Suppressor macrophage treated with lipopolysaccharide for 1 hour (primary cell): ENCODE measurements at places on chromosomes 6 and 20.

DNA sequence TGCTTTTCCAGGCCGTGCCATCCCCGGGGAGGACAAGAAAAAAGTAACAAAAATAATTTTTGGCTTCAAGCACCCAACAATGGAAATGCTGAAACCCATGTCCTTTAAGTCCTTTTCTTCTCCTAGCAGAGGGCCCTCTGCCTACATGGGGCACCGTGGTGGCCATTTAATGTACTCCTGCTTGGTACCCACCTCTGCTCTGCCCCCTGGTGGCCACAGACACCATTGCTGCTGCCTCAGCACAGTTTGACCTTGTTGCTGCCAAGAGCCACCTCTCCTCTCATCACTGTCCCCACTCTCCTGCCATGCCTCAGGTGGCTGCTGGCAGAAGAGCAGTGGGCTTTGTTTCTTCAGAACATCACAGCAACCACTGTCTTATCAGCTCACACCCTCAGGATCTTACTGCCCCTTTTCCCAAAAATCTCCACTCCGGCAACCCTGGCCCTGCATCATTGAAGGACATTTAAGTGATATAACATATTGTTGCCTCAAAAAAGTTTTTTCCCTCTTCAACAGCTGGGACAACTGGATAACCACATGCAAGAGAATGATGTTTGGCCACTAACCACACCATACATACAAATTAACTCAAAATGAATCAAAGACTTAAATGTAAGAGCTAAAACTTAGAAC, 12.9 kb upstream of the ARMC2 start:
- DNase-seq = peak; percentile 92

- DNase-seq = no peak
These were observed 1.5 kb downstream of the LAMA4 start for GRCh38 chr6:112252571-112253497.

- no peak for DNase-seq
These were observed 78.3 kb downstream of the FOXO3 start for GRCh38 chr6:108638993-108639392.

DNA sequence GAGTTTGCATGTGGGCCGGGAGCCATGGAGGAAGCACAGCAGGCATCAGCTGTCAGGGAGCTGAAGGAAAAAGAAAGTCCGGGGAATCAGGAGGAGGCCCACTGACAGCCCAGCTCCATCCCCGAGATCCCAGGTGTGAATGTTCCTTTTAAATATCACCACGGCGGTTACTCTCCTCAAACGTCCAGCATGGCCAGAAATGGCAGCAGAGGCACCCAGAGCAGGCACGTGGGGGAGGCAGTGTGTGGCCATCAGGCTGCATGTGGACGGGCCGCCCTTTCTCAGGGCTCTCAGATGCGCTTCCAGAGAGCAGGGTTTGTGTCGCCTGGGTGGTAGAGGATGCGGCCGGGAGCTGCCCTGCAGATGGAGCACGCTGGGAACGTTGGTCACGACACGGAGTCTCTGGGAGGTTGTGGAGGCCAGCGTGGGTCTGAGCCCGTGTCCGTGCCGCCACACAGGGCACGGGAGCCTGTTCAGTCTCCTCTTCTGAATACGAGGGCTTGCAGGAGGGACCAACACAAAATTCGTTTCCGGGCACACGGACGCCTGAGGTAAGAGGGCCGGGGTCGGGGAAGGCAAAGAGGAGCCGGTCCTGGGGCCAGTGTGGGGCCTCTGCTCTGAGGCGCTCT, 45.3 kb upstream of the DACT2 start:
- no peak for DNase-seq

- DNase-seq = no peak
These were observed at the start of gene PXDC1 for GRCh38 chr6:3751077-3751729. Gene PXDC1 (minus strand): TSS chr6:3751713. CDS start chr6:3751531, 182 bp downstream.

GRCh38 chr6:136720045-136720770, 72.1 kb downstream of the MAP3K5 start:
- peak; percentile 69 for DNase-seq

DNA sequence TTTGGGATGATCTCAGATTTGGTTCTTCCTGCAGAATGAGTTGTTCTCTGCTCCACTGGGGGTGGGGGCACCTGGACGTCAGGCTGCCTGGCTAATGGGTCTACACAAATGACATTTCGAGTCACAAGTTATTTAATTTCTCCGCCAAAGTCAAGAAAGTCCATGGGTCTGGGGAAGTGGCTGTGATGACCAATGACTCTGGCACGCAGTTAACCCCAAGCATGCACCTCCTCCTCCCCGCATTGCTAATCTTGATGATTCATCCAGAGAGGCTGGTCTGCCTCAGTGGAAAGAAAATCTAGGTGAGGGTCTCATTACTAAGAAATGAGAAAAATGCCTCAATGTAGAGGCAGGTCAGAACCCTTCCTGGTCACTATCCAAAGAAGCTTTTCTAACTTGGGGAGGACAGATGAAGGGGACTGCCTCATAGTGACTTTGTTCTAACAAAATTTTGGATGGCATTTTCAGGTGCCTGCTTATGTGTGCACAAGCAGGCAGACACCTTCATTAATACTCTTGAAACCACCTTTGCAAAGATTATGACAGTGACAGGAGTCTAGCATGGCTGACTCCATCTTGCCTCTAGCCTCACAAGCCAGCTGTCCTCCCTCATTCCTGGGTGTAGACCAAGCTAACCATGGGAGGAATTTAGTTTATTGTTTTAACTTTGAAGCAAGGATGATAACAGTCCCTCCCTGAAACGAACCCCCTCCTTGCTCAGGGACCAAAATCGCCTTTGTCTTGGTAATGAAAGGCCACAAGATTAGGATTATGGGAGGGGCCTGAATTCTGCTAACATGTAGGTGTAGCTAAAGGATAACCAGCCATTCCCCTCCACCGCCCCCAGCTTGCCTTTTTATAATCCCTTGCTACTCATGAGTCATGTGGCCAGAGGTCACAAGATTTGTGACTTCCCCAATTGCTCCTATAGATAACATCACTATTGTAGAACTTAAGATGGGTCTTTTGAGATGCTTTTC, 98.6 kb upstream of the MRPS10 start:
- peak; percentile 89 for DNase-seq

GRCh38 chr6:108741331-108741989, 106.8 kb upstream of the ARMC2 start:
- DNase-seq = no peak

DNA sequence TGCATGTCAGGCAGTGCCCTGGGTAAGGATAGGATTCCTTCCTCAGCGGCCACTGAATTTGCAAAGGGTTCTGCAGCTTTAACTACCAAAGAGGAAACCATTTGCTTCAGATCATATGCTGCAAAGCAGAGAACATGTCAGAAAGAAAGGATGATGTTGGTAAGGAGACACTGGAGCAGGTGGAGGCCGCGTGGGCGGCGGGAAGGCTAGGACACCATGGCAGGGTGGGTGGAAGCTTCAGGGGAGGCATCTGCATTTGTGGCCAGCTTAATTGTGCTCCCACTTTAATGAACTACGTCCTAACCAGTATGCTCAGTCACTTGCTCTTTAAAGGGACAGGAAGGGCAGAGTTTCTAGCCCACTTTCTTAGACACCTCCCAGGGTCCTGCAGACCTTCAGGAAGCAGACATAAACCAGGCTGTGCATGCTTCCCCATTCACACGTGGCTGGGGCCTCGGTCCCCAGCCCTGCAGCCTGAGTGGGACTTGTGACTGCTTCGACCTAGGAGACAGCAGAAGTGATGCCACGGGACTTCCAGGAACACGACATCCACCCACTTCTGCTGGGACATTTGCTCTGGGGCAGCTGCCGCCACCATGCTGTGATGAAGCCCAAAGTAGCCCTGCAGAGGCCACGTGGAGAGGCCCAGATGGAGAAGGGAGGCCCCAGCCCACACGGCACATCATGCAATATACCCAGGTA, 76.1 kb downstream of the GINS1 start:
- peak; percentile 72 for DNase-seq

- DNase-seq = no peak
These were observed 23.2 kb downstream of the HLA-A start for GRCh38 chr6:29965563-29965872.

DNA sequence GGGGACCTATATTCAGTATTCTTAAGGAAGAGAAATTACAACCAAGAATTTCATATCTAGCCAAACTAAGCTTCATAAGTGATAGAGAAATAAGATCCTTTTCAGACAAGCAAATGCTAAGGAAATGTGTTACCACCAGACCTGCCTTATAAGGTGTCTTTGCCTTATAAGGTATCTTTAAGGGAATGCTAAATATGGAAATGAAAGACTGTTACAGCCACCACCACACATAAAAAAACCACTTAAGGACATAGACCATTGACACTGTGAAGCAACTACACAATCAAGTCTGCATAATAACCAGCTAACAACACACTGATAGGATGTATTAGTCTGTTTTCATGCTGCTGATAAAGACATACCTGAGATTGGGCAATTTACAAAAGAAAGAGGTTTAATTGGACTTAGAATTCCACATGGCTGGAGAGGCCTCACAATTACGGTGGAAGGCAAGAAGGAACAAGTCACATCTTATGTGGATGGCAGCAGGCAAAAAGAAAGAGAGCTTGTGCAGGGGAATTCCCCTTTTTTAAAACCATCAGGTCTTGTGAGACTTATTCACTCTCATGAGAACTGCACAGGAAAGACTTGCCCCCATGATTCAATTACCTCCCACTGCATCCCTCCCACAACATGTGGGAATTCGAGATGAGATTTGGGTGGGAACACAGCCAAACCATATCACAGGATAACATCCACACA, 119.2 kb upstream of the LAMA2 start:
- DNase-seq = no peak

DNA sequence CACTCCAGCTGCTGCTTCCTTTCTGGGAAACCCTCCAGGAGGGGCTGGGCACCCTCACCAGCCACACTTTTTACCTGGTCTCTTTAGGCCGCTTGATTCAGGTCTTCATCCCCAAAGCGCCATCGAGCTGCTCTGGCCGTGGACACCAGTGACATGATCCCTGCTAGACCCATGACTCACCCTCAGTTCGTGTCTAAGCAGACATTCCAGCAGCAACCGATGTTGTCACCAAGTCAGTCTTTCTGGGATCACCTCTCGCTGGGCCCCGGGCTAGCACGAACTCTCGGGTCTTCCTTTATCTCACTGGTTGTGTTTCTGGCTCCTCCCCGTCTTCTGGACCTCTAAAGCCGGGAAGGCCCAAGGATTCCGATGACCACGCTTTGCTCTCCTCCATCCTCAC, 43.0 kb upstream of the GPR31 start:
- DNase-seq = no peak

DNA sequence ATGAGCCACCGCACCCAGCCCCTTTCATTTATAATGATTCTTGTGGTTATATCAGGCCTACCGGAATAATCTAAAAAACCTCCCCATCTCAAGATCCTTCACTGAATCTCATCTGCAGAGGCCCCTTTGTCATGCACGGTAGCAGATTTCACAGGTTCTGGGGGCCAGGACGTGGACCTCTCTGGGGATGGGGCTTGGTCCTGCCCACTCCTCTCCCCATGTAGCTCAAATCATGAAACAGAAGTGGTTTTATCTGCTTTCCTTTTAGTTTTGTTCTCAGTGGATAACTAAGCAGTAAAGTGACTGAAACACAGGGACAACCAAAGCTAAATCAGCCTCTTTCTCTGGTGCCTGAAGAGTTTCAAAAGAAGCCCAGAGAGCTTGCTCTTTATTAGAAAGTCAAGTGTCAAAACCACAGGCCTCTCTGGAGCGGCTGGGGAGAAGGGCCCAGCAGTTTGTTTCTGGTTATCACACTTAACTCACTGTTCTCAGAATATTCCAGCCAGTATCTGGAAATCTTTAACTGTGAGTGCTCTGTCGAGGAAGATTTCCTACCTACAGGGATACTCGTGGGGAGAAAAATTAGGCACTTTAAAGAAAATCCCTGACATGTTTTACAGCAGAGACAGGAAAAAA, 60.6 kb upstream of the FAM184A start:
- DNase-seq = no peak

DNA sequence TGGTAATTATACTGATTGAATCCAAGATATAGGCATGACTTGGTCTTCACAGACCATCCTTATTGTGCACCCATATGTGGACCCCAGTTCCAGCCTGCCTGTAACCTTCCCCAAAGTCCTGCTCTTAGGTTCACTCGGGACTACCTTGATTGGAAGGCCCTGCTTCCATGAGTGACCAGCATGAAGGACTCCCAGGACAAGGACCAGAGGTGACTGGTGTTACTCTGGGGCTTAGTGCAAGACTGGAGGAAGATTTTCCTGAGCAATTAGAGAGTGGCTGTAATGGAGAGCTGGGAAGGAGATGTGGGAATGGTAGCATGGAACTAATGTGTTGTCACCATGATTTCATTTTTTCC, 15.1 kb downstream of the BRD2 start:
- no peak for DNase-seq

GRCh38 chr6:167736486-167737204, 90.1 kb upstream of the AFDN start:
- DNase-seq = no peak

- DNase-seq = no peak
These were observed 222.5 kb downstream of the FRK start for GRCh38 chr6:115838216-115838615.

DNA sequence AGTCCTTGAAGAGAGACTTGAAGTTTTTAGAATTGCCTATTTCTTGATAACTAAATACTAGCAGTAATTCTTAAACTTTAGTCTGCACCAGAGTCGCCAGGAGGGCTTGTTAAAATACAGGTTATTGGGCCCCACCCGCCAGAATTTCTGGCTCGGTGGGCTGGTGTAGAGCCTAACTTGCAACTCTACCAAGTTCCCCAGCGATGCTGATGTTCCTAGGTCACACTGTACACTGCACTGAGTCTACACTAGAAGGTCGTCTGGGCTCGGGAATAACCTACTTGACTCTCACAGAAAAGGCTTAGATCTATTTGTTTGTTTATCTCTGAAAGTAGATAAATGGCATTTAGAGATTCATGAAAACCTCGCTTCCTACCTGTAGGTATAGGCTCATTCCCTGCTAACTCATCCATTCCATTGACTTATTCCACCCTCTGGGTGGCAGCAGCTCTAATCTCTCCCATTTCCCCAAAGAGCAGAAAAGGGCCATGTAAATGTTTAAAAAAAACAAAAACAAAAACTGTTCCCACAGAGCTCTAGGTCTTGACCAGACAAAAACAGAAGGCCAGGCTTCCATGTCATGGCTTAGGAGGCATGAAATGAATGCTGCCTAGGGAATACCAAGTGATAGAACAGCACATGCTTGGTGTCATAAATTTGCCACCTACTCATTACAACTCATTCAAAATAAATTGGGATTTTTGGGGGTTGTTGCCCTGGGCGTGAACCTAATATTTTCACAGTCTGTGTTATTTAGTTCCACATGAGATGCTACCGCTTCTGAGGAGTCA, 292.1 kb downstream of the ADGB start:
- DNase-seq = peak; percentile 51

- peak; percentile 17 for DNase-seq
These were observed 1.9 kb downstream of the RAB32 start for GRCh38 chr6:146545581-146545980.

DNA sequence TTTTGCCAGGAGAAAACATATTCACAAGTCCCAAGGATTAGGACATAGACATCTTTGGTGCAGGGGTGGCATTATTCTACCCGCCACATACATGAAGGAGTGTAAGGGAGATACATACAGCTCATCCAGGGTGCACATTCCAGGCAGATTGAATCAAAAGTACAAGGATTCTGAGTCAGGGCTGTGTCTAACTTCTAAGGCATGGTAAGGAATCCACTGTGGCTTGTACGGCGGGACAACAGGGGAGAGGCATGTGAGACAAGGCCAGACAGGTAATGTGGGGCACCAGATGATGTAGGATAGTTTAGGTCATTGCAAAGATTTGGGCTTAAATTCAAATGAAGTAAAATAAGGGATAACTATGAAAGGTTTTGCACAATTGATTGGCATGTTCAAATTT, 780.9 kb downstream of the C6orf118 start:
- no peak for DNase-seq

GRCh38 chr20:19336631-19337030, 124.2 kb downstream of the SLC24A3 start:
- peak; percentile 57 for DNase-seq

GRCh38 chr20:21398109-21399004, 1.0 kb upstream of the NKX2-4 start:
- no peak for DNase-seq
